ENCODE measurements at places on chromosomes 7 and 10.

DNA sequence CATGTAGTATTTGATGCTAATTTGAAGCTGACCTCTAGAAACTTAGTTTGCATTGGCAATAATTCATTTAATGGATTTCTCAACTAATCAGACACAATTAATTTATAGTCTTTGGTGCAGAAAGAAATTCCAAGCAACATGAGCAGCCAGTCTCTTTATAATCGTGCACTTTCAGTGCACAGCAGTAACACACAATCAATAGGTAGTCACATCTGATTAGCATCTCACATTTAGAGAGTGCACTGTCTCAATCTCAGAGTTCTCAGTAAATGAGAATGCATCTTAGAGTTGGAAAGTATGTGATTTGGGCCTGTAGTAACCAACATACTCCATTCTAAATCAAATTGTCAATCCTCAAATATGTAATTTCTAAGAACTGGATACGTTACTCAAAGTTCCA lies 377.6 kb downstream of the POM121L12 start:
- no peak for DNase-seq

DNA sequence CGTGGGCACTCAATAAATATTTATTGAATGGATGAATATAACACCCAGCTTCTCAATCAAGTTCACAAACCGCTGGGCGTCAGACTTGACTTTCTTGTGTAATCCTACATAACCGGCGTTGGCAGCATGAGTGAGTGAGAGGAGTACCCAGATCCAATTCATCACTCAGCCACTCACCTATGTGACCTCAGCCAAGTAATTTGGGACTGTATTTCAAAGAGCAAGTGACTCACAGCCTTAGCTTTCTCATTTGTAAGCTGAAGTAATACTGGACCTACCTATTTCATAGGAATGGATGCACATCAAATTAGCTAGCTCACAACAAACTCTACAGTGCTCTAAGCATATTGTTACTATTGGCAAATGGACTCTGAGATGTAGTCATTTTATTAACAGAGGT lies 53.8 kb upstream of the FAM204A start:
- no peak for DNase-seq

- no peak for DNase-seq
These were observed 45.4 kb downstream of the ST7 start for GRCh38 chr7:116998567-116999175.

GRCh38 chr10:119299531-119299930 lies 92.2 kb downstream of the GRK5 start:
- no peak for DNase-seq

GRCh38 chr10:89795840-89796239 lies 94.5 kb downstream of the KIF20B start:
- DNase-seq: no peak

GRCh38 chr7:102981451-102981850 lies 68.7 kb downstream of the LRRC17 start:
- DNase-seq: no peak

- DNase-seq: no peak
These were observed 41.9 kb upstream of the DAGLB start for GRCh38 chr7:6489612-6490011.

DNA sequence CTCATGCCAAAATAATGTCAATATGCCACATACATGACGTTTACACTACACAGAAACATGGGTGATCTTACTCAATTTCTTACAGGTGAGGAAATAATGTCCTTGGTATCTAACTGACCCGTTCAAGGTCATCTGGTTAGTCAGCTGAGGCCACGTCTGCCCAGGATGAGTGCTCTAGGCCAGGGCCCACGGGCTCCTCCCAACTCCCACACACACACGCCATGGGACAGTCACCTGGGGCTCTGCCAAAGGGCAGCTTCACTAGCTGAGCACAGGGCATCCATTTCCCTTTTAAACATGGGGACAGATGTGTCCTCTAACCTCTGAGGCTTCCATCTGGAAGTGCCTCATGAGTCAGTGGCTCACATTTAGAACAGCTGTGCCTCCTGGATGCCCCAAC lies 123.9 kb downstream of the TNS3 start:
- DNase-seq: peak; percentile 95

DNA sequence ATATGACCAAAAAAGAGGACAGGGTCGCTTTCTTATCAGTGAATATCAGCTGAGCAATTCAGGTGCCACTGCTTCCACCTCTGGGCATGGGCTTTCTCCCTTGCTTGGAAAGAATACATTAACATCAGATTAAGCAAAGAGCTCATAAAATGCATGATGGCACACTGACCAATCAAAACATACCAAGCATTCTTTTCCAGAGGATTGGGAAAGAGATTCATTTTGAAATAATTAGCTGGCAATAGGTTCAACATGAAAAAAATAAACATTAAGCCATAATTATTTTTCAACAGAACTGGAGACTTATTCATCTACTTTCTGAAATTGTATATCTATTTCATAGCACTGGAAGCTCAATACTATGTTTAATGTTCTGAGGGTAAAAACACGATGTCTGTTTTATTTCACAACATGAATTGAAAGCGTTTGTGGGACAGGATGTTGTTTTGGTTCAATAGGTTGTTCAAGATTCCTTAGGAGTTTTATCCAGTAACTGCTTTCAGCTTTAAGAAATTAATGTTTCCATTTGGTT lies 53.2 kb downstream of the TFAM start:
- peak; percentile 48 for DNase-seq

GRCh38 chr7:100804681-100805431 lies 22.5 kb downstream of the EPHB4 start:
- no peak for DNase-seq

GRCh38 chr10:4016214-4016740 lies 231.3 kb upstream of the KLF6 start:
- DNase-seq: no peak

DNA sequence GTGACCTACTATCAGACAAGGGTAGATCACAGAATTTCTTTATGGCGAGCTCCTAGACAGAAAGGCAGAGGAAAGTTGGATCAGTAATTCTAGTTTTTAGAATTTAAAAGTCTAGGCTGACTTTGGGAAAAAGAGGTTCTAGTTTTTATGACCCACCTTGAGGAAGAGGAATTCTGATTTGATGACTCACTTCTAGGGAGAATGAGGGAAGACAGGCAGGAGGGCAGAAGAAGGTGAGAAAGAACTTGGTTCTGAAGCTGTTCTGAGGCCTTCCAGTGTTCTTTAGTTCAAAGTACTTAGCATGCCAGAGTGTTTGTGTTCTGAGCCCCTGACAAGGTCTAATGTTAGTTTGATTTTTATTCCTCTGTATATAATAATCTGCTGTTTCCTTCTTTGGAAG lies 97.2 kb downstream of the PODXL start:
- DNase-seq: no peak

DNA sequence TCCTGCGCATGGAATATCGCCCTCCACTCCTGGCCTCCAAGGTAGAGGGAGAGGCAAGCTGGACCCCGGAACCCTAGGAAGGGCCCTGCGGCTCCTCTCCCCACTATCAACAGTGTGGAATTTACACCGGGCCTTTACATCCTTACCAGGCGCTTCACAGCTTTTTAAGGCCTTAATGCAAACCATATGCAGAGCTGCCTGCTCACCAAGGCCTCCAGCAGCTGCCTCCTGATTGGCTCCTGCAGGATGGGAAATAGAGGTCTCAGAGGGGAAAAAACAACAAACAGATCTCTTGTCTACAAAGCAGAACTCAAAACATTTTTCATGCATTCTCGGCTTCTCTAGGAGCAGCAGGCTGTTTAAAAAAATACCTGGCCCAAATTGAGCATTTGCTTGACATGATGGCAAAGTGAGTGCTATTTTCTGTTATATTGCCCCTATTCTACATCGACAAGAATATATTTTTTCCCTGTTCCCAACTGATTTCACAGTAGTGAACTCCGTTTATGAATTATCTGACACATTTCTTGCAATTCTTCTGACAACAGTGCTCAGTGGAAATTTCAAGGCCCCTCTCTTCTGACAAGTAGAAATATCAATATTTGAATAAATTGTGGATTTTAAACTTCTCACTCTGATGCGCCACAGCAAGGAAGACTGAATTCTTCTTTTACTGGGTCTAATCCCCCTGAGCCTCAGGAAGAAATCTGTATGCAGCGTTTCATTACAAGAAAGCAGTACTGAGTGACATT lies 51.7 kb downstream of the EBF3 start:
- DNase-seq: no peak

- no peak for DNase-seq
These were observed 62.5 kb downstream of the MKI67 start for GRCh38 chr10:128063736-128064107.

DNA sequence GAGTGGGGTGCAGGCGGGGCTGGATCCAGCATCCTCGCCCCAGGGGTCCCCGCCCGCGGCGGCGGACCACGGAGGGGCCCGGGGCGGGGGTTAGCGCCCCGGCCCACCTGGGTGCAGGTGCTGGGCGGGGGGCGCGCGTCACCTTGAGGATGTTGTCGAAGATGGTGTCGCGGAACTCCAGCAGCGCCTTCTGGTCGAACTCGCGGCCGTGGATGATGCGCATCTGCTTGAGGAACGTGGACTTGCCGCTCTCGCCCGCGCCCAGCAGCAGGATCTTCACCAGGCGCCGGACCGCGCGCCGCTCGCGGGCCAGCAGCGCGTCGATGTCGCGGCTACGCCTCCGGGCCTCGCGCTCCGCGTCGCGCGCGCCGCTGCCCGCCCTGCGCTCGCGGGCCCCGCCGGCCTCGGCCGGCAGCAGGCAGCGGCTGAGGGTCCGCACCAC lies 376 bp downstream of the GNA12 start:
- no peak for DNase-seq
